Fibroblast of upper back skin (primary cell): ENCODE measurements at places on chromosomes 3 and 15.

DNA sequence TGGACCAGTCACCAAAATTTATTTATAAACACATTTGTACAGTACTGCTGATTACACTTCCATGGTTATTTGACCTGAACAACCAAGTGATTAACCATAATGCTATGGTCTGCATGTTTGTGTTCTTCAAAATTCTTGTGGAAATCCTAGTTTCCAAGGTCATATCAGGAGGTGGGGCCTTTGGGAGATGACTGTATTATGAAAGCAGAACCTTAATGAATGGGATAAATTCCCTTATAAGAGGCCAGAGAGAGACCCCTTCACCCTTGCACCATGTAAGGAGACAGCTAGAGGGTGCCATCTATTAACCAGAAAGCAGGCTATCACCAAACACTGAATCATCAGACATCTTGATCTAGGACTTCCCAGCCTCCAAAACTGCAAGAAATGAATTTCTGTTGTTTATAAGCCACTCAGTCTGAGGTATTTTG lies 1.9 kb downstream of the SCAPER start:
- peak; percentile 40 for DNase-seq

GRCh38 chr15:88636050-88636449 lies 2.8 kb upstream of the ISG20 start:
- DNase-seq = no peak

- peak; percentile 55 for DNase-seq
Observed at GRCh38 chr3:157335233-157336076, 101.2 kb upstream of the PTX3 start.

DNA sequence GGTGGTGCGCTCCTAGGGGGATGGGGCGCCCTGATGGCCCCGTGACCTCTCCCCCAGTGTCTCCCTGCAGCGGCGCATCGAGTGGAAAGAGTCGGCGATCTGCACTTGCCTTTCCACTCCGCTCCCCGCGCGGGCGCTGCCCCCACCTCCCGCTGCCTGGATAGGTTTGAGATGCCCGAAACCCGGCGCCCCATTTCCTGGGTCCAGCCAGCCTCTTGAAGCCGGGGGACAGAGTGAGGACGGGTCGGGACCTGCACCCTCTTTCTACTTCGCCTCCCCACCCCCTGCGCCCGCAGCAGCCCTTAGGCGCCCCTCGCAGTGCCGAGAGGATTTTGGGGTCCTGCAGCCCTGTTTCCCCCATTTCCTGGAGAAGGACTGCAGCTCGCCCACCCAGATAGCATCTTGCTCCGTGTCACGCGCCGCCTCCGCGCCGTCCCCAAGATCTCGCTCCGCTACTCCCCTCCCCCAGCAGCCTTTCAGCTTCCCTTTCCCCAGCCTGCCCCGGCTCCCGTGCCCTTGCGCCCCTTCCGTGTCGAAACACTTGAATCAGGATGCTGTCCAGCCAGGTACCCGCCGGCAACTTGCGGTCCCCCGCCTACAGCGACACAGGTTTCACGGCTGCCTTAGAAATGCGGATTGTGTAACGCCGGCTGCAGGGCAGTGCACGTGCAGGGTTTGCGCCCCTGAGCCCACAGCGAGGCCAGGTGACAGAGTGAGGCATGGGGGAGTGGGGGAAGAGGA lies 519 bp downstream of the ABHD6 start:
- DNase-seq = no peak

DNA sequence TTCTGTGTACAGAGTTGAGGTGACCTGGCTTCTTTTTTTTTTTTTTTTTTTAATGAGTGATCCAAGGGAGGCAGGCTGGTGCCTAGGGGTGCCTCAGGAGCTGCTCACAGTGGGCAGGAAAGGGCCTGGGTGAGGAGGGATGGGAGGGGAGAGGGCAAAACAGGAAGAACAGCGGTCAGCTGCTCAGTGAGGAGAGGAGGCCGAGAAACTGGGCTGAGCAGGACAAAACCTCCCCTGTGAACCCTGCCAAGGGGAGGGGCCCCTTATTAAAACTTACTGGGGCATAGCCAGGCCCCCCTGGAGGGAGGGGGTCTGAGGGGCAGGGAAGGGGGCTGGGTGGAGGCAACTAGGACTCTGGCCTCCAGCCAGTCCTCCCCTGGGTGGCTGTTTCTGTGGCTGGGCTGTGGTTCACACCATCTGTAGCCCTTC lies 3.5 kb downstream of the PLEKHO2 start:
- DNase-seq = no peak

- DNase-seq = peak; percentile 76
Observed at GRCh38 chr15:29925227-29926082, 103.2 kb upstream of the TJP1 start.

GRCh38 chr3:129593595-129594339 lies 12.7 kb downstream of the PLXND1 start:
- peak; percentile 17 for DNase-seq

DNA sequence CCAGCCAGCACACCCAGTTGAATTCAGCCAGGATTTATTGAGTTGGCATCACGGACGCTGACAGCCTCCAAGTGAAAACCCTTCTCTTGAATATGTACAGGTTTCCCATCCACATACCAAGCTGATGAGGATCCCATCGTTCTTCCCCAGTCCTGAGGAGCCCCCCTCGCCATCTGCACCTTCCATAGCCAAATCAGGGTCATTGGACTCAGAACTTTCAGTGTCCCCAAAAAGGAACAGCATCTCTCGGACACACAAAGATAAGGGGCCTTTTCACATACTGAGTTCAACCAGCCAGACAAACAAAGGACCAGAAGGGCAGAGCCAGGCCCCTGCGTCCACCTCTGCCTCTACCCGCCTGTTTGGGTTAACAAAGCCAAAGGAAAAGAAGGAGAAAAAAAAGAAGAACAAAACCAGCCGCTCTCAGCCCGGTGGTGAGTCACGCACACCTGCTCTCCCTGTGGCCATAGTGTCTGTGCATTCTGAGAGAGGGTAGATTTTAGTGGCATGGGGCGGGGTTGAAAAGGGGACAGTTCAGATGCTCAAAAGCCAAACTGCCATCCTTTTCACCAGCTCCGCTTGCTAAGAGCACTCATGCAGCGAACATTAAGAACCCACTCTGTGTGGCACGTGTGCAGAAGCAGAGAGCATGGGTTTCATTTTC lies 51.2 kb downstream of the KLHL25 start:
- DNase-seq = no peak

DNA sequence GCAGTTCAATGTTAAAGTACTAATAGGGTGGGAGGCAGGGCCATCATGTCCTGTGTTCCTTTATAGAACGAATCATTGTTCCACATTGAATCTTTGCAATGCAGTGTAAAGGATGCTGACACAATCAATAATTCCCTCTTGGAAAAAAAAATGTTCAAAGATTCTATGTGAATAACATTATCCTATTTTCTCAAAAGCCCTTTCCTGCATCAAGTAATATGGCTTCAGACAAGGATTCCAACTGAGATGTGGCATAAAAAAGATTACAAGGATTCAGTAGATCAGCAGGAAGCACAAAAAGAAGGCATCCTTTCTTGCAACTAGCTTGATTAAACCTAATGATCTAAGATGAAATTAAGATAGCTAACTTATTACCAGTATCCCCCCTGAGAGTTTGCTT lies 454.0 kb upstream of the CADM2 start:
- DNase-seq = no peak

DNA sequence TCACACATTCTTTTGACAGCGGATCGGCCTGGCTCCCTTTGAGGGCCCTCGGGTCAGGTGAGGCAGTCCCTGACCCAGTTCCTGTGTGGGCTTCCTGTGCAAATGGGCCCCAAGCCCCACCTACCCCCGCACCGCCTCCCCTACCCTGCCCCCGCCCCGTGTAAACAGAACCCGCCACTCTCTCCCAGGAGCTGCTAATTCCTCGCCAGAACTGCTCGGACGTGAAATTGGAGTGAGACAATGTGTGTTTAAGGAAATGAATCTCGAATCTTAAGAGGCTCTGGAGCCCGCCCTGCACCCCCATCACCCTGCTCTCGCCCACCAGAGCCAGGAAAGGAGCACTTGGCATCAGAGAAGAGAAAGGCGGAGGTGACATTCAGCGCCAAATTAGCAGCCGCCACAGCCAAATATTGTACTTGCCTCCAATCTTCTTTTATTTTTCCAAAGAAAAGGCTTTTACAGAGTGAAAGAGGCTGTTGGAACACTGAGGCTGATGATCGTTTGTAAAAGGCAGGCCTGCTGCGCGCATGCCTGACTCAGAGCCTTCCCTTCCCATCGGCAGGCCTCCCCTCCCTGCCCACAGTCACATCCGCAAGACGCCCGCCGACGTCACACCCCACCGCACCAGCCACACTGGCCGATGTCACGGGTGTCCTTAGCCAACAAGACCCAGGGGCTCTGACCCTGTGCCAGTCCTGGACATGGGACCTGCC lies 53.1 kb downstream of the CACNA2D2 start:
- DNase-seq = peak; percentile 8

GRCh38 chr3:101217472-101218245 lies 102.7 kb downstream of the IMPG2 start:
- no peak for DNase-seq

DNA sequence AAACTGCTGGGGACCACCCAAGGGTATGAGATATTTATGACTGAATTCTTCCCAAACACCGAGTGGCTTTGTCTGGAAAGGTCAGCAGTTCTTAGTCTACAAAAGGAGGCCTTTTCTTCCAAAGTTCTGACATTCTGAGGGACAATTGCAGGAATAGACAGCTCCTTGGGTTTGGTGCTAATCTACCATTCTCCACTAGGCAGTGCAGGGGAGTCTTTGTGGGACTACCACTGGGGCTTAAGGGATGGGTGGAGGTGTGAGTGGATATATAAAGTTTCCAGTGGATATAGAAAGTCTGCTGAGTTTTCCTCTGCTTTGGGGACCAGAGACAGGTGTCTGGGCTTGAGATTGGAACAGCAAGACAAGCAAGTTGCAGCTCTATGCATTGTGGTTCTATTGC lies 62.7 kb downstream of the EXOG start:
- no peak for DNase-seq

DNA sequence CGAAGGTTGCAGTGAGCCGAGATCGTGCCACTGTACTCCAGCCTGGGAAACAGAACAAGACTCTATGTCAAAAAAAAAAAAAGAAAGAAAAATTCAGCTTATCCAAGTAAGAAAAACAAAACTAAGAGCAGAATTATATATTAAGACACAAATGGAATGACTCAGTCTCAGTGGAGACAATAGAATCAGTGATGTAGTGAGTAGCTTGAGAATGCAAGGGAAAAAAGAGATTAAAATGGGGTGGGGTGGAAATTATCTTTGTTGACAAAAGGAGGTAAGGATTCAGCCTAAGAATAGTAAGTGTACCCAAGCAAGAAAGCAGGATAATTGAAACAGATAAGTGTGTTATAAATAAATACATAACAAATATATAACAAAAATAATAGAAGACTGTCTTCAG lies 70.7 kb downstream of the BLM start:
- DNase-seq = no peak

- DNase-seq = peak; percentile 96
Observed at GRCh38 chr3:101902041-101902440, 52.7 kb downstream of the NFKBIZ start.

DNA sequence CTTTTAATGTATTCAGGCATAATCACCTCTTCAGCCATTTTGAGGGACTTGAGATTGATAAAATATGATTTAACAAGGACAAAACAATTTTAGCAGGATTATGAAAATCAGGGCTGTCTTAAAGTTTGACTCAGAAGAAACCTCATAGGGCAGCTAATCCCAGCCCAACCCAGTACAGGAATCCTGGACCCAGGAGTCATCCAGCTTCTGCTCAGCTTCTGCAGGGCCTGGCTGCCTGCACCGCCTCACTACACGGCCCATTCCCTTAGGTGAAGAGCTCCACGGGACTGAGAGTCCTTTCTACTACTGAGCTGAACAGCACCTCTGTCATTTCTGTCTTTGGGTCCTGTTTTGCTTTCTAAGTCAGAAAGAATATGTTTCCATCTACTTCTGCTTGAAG lies 37.5 kb downstream of the ARHGAP31 start:
- peak; percentile 60 for DNase-seq

DNA sequence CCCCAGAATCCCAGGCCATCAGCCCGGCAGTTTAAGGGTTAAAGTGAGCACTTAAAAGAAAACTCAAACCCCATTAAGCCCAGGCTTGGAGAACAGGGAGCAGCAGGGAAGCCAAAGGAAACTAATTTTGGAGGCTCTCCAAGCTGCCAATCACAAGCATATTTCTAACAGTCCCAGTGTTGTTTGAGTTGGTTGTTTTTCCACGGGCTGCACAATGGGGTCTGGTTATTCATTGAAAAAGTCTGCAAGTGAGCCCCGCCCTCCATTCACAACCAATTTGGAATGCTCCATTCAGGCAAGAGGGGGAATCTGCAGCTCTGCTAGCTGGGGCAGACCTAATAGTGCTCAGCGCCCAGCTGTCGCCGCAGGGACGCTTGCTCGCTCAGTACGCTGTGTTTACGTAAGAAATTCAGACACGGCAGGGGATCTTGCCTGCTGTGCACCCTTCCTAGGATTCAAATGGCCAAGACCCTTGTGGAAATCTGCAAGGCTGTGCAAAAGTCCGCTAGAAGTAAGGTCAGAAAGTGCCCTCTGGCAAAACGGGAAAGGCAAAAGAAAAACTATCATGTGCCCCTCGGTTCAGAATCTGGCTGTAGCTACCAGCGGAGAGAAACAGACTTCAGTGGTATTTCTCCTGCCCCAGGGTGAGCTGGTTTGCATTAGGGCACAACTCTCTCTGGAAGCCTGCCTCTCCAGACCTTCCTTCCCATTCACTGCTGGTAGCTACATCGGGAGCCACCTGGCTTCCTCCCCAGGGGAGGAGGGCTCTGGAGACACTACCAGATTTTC lies 11.0 kb downstream of the ETV5 start:
- peak; percentile 84 for DNase-seq

DNA sequence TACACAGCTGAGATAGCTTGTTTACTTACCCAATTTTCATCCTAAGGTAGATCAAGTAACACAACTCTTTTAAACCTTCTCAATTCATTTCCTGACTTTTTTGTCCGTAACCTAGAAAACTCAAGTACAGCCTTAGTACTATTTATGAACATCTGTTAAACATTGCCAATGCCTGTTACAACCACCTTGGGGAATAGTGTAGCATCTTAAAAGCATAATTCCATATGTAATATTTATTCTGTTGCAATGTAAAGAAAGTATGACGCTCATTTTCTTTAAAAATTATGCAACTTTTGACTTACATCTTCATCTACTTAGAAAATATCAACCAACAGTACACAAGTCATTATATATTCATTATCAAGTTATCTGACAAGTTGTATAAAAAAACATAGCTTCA lies 54.6 kb downstream of the SUCLG2 start:
- DNase-seq = peak; percentile 19

DNA sequence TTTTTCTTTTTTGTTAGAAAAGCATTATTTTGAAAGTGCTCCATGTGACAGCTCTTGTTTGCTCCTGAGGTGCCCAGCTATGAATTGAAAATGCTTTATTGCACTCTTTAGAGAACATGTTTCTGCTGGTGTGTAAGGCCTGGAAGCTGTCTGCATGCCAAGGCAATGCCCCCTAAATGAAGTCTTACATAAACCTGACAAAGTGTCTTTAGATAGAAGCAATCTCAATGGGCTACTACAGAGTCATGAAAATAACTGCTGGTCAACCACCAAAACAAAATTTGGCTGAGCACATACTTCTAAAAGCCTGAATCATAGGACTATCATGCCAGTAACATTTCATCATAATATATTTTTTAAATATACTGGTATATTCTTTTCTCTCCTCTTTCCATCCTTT lies 178.7 kb downstream of the THRB start:
- peak; percentile 42 for DNase-seq
